ENCODE measurements at places on chromosomes 12 and 14. TPM values are rescaled to one million over a fixed set of nuclear protein-coding genes. Genes with fewer than 3 reads are reported as not detected.

INSM2 gene
- not detected for total RNA-seq

TAS2R30 gene
- 21.5 TPM for total RNA-seq

DNA sequence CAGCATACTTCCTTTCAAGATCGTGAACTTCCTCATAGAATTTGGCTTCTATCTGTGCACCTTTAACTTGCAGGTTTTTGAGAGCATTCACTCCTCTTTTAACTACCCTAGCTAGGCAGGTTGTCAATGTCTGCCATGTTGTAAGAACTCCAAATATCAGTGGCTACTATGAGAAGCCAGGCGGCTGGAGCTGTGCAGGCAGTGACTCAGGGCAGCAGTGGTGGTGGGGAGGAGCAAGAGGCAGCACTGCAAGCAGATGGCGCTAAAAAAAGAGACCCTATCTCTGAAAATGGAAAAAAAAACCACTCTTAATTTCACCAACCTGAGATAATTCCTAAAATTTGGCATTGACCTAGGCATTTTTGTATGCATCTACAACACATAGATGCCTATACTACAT lies 28.5 kb downstream of the YARS2 start:
- ATAC-seq = no peak

DNA sequence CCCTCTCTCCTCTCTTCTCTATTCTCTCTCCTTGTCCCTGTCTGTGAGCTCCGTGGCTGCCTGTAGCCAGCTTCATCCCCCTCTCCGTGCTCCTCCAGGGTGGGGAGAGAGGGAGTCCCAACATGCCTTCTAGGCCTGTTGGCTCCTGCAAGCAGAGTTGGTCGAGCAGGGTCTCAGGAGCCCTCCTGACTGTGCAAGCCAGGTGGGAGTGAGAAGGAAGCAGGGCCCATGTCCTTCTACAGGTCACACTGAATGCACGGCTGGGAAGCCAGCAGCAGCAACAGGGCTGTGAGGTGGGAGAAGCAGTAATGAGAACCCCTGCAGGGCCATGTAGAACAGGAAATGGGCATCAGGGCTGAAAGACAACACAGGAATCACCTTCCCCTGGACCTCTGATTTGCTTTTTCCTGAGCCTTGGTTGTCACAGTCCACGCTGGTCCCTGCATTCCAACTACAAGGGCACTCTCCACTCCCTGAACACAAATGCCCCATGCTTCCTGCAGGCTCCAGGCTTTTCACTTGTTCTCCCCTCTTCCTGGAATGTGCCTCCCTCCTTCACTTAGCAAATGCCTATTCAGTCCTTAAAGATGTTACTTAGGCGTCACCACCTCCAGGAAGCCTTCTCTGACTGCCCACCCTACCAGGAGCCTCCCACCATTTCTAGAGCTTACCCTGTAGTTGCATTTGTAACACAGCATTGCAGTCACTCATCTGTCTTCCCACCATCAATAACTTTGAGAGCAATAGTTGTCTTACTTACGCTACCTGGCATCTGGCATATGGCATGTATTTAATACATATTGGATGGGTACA lies 51.2 kb downstream of the TSPAN11 start:
- no peak for ATAC-seq

DNA sequence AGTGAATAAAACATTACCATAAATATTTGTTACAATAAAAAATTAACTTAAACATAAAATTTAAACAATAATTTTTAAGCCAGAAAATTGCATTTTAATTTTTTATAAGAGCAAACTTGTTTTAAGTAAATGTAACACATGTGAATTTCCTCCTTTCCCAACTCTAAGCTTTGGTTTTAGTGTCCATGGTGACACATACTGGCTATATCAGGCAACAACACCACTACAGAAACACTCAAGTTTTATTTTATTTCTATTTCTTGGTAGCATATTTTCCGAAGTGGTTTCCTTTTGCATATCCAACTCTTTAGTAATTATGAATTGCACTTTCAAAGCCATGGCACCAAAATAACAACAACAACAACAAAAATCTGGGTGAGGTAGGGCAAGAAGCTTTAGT lies 2.2 kb downstream of the NELL2 start:
- no peak for ATAC-seq

DNA sequence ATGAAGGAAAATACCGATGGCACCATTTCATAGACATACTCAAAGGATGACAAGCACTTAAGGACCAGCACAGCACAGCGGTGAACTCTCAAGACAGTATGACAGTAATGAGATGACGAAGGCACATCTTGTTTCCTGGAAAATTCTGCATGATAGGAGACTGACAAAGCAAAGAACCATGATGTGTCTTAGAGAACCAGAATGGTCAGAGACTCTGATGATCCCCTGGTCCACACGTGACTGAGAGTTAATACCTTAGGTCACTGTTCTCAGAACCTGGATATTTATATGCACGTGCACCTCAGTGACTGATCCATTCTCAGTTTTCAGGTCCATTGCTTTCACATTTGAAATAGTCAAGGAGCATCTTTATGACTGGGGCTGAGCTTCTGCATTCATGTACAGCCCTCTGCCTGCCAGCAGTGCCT lies 35.3 kb downstream of the PROX2 start:
- ATAC-seq = no peak

Data from motor neuron (in vitro differentiated cells).